ENCODE measurements at places on chromosomes 4 and X.

- peak; percentile 3 for DNase-seq
These were observed 59.2 kb downstream of the SLC7A11 start for GRCh38 chr4:138182838-138183426.

DNA sequence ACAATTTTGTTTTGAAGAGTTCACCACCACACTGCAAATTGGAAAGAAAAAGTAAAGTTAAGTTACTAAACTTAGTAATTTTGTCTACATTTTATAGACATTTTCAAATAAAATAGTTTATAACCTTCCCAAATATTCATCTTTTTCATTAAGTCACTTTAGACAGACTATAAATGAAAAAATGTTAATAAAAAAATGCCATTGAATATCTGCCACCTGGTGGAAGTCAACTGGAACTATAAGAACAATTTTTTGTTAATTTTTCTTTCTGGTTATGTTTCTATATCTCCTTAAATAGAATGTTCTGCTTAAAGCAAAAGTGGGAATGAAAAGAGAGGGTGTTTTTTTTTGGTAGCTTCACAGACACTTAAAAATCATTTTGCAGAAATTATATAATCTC, 534.4 kb upstream of the PCDH10 start:
- no peak for DNase-seq

DNA sequence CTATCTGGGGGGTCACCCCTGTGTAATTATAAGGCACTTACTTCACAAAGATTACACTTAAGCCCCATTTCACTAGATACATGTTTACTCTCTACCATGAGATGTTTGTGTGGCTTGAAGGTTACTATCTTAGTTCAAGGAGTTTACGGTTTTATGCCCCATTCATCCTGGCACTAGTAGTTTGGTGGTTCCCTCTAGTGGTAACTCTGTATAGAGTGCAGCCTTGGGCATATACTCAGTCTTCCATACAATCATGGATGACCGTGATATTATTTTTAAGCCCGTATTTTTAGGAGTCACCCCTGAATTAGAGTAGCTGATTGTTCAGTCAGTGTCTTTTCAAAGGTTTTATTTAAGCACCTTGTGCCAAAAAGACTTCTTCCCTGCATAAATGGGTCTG, 109.9 kb upstream of the FAM47C start:
- peak; percentile 5 for DNase-seq

DNA sequence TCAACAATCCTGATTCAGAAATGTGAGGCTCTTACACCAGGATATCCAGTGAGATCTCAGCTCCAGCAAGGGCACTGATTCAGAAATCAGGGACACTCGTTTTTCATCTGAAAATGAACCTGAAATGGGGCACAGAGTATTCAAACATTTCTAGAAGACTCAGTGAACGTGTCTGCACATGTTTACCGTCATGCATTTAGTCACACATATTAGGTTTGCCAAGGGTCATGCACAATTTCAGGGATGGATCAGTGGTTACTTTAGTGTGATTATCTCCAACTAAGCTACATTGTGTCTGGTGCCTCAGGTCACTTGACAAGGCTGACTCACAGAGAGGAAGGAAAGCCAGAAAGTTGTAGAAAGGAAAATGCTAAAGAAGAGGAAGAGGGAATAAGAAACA, 33.6 kb upstream of the SPANXN2 start:
- DNase-seq: no peak

- DNase-seq: no peak
These were observed 16.4 kb upstream of the EIF4E start for GRCh38 chr4:98945297-98945850.

Measured in GM13977 (cell line).